ENCODE measurements at places on chromosomes 2 and 18. TPM values are rescaled to one million over a fixed set of nuclear protein-coding genes. Genes with fewer than 3 reads are reported as not detected.
A peak's percentile ranks its signal among the peaks of the same experiment; 100 is the strongest.

DNA sequence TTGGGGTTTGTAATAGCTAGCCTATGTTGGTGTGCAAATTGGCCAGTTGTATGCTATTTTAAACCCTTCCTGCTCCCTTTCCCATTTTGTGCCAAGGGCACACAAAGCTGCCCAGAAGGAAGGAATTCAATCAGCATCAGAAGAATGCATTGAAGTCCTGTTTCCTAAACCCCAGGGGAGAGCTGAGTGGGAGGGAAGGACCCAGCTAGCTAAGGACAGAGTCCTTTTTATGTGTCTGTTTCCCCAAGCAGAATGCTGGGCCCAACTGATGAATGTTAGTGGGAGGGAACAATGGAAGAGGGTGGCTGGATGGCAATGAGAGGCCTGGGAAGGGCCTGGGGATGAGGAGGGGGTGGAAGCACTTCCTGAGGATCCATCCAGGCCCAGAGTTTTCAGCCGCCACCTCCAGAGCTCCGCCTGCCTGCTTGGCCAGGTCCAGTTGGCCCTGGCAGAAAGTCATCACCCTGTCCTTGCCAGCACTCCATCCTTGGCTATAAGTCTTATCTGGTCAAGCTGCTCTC, 32.7 kb downstream of the MEX3C start:
- DNase-seq, result no peak

- DNase-seq, result peak; percentile 68
Observed at GRCh38 chr18:79528846-79529245, 133.1 kb downstream of the NFATC1 start.

Gene TMEM178A
- total RNA-seq, result 3.2 TPM

DNA sequence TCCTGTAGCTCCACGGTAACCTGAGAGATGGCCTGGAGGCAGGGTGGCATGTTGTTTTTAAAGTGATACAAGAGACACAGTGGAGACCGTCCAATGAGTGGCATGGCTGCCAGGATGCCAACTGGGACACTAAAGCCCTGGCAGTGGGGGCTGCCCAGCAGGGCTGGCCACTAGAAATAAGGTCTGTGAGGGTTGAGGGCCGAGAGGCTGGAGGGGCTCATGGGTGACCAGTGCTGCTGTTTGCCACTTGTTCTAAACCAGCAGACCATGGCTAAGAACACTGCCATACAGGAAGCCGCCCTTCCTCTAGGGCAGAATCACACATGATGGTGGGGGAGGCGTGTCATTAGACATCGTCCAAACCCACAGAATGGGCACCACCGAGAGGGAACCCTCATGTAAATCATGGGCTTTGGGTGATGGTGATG, 71.9 kb downstream of the ALPK2 start:
- no peak for DNase-seq

GRCh38 chr2:85457877-85458316, 39.4 kb downstream of the SH2D6 start:
- no peak for DNase-seq
